ENCODE measurements at places on chromosomes 13 and 19. TPM values are rescaled to one million over a fixed set of nuclear protein-coding genes. Genes with fewer than 3 reads are reported as not detected.

DNA sequence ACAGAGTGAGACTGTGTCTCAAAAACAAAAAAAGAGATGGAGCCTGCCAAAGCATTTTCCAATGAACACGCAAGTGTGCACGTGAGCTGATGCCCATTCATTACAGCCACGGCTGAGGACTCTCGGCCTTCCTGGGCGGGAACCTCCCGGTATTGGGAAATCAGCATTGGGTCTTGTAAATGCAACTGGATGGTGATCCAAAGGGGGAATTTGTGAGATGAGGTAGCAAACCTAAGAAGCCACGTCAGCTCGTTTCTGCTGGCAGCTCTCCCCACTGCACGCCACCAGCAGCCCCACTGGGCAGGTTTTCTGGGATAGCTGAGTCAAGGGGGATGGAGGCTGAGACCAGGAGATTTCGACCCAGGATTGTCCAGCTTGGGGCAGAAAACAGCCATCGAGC lies 11.5 kb downstream of the C13orf46 start:
- H3K4me1 ChIP-seq, result no peaks in the 10 kb centered on the region
- no peak overlapping the region for H3K27ac ChIP-seq
- H3K4me3 ChIP-seq, result no peak overlapping the region
- H3K36me3 ChIP-seq, result no peaks in the 10 kb centered on the region
- H3K27me3 ChIP-seq, result no peaks in the 10 kb centered on the region

GRCh38 chr19:47663435-47663910 lies 49.7 kb upstream of the EHD2 start:
- no peaks in the 10 kb centered on the region for H3K36me3 ChIP-seq
- H3K27ac ChIP-seq, result peak overlapping the region; percentile 91
- no peaks in the 10 kb centered on the region for H3K27me3 ChIP-seq
- no peak for DNase-seq
- peak overlapping the region; percentile 30 for H3K4me3 ChIP-seq

Gene TEX29
- 0.64 TPM for total RNA-seq

Gene CPT1C
- 1.2 TPM for total RNA-seq

DNA sequence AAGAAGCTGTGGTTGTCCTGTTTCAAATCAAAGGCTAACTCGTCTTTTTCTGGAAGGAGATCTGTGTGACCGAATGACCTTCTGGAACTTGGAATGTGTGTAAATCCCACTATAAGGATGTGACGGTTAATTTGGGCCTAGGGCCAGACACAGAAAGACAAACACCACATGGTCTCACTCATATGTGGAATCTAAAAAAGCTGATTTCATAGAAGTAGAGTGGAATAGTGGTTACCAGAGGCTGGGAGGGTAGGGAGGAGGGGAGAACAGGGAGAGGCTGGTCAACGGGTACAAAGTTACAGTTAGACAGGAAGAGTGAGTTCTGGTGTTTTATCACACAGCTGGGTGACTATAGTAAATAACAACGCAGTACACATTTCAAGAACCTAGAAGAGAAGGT lies 39.3 kb upstream of the RGCC start:
- no peaks in the 10 kb centered on the region for H3K36me3 ChIP-seq
- no peak overlapping the region for H3K4me3 ChIP-seq
- H3K4me1 ChIP-seq, result no peaks in the 10 kb centered on the region
- H3K27ac ChIP-seq, result no peak overlapping the region

Gene PDS5B
- total RNA-seq, result 22.0 TPM

DNA sequence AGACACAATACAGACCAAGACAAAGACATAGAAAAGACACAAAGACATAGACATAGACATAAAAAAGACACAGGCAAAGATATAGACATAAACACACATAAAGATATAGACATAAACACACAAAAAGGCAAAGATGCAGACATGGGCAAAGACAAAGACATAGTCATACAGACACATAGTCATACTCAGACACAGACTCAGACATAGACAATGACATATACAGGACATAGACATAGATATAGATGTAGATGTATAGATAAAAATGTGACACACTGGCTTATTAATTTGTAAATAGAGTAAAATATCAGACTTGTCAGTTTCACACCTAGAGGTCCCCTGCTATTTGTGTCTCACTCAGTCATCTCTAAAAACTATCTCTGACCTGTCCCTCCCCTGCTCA lies 42.8 kb downstream of the OR10H4 start:
- H3K27me3 ChIP-seq, result peaks cover 5% of the 10 kb centered on the region
- no peak overlapping the region for H3K27ac ChIP-seq
- H3K36me3 ChIP-seq, result no peaks in the 10 kb centered on the region
- no peak for DNase-seq
- no peaks in the 10 kb centered on the region for H3K4me1 ChIP-seq

Gene CGB2
- not detected for total RNA-seq

DNA sequence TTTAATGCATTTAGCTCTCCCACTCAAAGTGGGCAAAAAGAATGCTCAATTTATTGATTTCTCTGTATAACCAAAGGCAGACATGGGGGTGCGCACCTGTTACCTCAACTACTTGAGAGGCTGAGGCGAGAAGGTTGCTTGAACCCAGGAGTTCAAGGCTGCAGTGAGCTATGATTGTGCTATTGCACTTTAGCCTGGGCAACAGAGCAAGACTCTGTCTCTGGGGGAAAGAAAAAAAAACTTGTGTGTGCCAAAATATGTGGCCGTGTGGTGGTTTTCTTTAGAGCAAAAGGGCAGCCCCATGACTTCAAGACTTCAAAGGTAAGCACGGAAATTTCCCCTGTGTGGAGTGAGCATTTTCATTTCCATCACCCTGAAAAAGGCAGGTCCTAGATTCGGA lies 81.9 kb downstream of the IPO5 start:
- no peak overlapping the region for H3K4me3 ChIP-seq
- H3K27ac ChIP-seq, result no peak overlapping the region
- H3K36me3 ChIP-seq, result no peaks in the 10 kb centered on the region
- no peaks in the 10 kb centered on the region for H3K4me1 ChIP-seq
- no peak for DNase-seq

GRCh38 chr13:30866677-30867076 lies 39.4 kb upstream of the MEDAG start:
- peaks cover 31% of the 10 kb centered on the region for H3K4me1 ChIP-seq
- H3K36me3 ChIP-seq, result no peaks in the 10 kb centered on the region
- no peak for DNase-seq

Gene IGLON5
- 0.10 TPM for total RNA-seq

- no peaks in the 10 kb centered on the region for H3K27me3 ChIP-seq
- DNase-seq, result no peak
- no peak overlapping the region for H3K4me3 ChIP-seq
- no peak overlapping the region for H3K27ac ChIP-seq
These were observed 1684.2 kb upstream of the SLC10A2 start for GRCh38 chr13:104750377-104750776.

GRCh38 chr13:107554460-107554859 lies 660.9 kb downstream of the LIG4 start:
- no peaks in the 10 kb centered on the region for H3K36me3 ChIP-seq
- no peak overlapping the region for H3K4me3 ChIP-seq
- no peak overlapping the region for H3K27ac ChIP-seq
- DNase-seq, result no peak
- H3K4me1 ChIP-seq, result no peaks in the 10 kb centered on the region

Gene TLE6
- not detected for total RNA-seq

DNA sequence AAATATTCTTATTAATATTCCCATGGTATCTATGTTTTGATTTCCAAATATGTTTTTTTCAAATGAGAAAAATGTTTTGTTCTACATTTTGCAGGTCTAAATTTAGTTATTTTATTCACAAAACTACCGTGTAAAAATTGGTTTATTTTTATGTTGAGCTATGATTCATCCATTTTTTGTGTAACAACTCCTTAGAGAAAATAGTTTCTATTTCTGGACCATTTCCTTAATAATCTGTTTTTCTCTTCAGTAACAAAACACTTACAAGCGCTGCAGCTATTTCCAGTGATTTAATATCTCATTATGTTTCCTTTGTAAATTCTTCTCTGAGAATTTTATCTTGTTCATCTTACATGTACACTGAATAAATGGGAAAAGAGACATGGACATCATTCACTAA lies 550.7 kb upstream of the SLITRK5 start:
- no peak overlapping the region for H3K27ac ChIP-seq
- H3K4me1 ChIP-seq, result no peaks in the 10 kb centered on the region
- H3K36me3 ChIP-seq, result no peaks in the 10 kb centered on the region
- H3K27me3 ChIP-seq, result no peaks in the 10 kb centered on the region
- no peak overlapping the region for H3K4me3 ChIP-seq

DNA sequence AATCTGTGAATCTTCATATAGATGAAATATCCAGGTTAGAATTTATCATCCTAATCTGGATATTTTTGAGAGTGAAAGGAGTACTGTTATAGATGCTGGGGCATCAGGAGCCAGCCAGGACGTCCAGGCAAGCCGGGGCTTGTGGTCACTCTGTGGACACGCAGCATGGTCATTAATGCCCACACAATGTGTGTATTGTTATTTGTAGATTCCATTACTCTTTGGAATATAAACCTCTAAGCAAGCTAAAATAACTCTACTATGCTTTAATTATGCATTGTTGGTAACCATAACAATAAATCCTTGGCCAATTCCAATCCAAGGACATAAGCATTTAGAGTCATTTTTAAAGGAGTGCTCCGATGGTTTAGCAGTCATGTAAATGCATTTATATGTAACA lies 137.9 kb downstream of the TM9SF2 start:
- no peaks in the 10 kb centered on the region for H3K4me1 ChIP-seq
- no peaks in the 10 kb centered on the region for H3K27me3 ChIP-seq
- DNase-seq, result no peak
- no peak overlapping the region for H3K4me3 ChIP-seq
- no peak overlapping the region for H3K27ac ChIP-seq

DNA sequence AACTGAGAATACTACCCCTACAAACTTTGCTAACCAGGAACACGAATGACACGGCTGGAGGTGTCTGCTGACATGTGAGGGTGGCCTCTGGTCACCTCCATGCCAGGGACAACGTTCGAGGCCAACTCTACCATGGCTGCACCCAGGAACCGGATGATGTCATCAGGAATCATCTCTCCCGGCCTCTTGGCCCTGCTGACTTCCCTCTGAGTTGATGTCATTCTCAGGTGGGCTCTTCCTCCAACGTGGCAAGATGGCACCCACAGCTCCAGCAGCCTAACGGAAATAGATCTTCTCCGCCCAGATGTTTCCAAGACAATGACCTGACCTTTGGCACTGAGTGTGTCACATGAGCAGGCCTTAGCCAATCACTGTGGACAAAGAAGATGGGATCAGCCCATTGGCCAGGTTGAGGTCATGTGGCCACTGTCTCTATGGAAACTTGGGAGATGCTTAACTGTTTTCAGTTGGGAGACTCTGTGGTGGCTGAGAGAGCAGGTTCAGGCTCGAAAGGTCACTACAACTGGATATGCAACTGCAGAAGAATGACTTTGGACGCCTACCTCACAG lies 15.0 kb downstream of the MBD3L2B start:
- H3K27ac ChIP-seq, result no peak overlapping the region
- no peak overlapping the region for H3K4me3 ChIP-seq
- no peaks in the 10 kb centered on the region for H3K4me1 ChIP-seq
- DNase-seq, result no peak

DNA sequence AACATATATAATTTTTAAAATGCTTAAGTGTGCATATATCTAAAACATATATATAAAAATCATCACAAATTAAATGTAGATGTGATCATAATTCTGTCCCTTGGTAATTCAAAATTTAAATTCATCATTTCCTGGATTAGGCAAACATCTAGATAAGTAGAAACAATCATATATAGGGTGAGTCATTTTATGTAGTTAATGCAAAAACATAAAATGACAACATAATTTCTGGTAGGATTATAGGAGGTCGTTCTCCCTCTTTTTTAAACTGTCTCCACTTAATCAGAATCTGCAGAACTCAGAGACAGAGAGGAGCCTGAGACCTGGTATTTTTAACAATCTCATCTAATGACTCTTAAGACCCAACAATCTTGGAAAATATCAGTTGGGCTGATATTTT lies 333.4 kb downstream of the KCTD12 start:
- H3K4me3 ChIP-seq, result no peak overlapping the region
- H3K4me1 ChIP-seq, result no peaks in the 10 kb centered on the region
- no peaks in the 10 kb centered on the region for H3K27me3 ChIP-seq
- H3K36me3 ChIP-seq, result no peaks in the 10 kb centered on the region
- no peak overlapping the region for H3K27ac ChIP-seq
- DNase-seq, result no peak

DNA sequence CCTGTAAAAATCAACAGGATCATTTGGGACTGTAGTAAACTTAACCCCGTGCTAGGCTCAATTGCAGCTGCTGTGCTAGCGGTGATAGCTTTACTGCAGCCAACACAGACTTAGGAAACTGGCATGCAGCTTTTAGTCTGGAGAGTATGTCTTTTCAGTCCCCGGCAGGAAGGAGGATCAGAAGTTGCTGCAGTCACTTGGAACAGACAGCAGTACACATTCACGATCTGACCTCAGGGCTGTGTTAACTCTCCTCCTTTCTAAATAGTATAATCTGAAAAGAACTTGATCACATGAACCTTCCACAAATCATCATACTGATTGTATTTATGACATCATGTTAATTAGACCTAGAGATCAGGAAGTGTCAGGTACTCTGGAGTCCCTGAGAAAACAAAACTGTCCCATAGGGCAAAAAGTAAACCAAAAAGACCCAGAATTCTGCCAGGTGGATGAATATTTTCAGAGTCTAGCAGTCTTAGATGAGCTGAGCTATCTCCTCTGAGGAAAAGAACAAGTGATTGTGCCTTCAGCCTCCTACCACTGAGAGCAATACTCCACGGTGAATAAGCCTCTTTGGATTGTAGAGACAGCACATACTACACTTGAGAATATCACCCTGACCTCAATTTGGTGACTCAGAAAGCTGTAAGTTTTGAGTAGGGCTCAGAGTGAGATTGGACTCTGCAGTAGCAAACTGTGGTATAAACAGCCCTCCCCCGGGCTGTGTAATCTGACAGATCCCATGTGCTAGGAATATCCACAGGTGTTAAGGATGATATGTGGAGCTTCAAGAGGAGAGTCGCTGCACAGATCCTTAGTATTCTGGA lies 181.0 kb upstream of the GPR12 start:
- no peak for DNase-seq
- H3K27ac ChIP-seq, result no peak overlapping the region
- no peaks in the 10 kb centered on the region for H3K27me3 ChIP-seq

DNA sequence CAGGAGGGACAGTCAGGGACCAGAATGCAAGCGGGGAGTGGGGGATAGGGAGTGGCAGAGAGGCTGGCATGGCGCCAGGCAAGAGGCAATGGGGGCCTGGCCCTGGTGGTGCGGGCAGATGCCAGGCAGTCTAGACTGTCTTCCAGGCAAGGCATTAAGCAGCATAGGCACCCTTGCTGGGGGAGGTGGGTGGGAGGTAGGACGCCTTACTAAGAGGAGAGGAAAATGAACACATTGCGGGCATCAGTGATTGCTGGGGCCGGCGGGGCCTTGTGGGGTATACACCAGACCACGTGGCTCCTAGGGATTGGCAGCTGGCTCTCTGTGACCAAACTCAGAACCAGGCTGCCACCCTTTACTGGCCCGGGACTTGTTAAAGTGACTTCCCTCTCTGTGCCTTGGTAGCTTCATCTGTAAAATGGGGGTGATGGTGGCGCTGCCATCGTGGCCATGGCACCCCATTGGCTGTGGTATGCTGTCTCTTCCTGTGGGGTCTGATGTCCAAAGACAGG lies 46.0 kb downstream of the DNM2 start:
- H3K27me3 ChIP-seq, result no peaks in the 10 kb centered on the region
- no peak overlapping the region for H3K27ac ChIP-seq
- DNase-seq, result no peak
- no peaks in the 10 kb centered on the region for H3K36me3 ChIP-seq
- no peak overlapping the region for H3K4me3 ChIP-seq
